Cardiac septum (tissue), 1 donor: ENCODE measurements at places on chromosomes 16 and 17. TPM values are rescaled to one million over a fixed set of nuclear protein-coding genes. Genes with fewer than 3 reads are reported as not detected.

CIBAR2 gene
- not detected for total RNA-seq

LYRM9 gene
- 8.8 TPM for total RNA-seq

TP53TG3B gene
- total RNA-seq = not detected

ZSCAN10 gene
- total RNA-seq = not detected

COG8 gene
- total RNA-seq = 21.6 TPM

CHST5 gene
- 0.11 TPM for total RNA-seq

PLA2G10 gene
- not detected for total RNA-seq

DNA sequence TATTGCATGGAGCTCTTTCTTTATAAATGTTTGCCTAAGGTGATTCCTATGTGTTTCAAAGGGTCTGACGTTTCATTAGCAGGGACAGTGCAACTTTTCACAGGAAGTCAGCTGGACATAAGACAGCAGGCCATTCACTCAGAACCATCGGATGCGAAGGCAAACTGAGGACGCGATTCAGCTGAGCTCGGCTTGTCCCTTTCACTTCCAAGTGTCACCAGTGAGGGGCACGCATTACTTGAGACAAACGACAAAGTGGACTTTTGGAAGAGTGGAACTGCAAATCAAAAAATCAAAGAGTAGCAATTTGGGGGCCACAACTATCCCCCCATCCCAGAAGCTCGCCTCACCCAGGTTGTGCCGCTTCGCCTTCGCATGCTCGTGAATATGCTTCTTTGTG, 14.6 kb downstream of the USP22 start:
- no peak for DNase-seq

- DNase-seq = no peak
Measured at GRCh38 chr17:34163646-34164045, 91.4 kb upstream of the CCL2 start.

DNA sequence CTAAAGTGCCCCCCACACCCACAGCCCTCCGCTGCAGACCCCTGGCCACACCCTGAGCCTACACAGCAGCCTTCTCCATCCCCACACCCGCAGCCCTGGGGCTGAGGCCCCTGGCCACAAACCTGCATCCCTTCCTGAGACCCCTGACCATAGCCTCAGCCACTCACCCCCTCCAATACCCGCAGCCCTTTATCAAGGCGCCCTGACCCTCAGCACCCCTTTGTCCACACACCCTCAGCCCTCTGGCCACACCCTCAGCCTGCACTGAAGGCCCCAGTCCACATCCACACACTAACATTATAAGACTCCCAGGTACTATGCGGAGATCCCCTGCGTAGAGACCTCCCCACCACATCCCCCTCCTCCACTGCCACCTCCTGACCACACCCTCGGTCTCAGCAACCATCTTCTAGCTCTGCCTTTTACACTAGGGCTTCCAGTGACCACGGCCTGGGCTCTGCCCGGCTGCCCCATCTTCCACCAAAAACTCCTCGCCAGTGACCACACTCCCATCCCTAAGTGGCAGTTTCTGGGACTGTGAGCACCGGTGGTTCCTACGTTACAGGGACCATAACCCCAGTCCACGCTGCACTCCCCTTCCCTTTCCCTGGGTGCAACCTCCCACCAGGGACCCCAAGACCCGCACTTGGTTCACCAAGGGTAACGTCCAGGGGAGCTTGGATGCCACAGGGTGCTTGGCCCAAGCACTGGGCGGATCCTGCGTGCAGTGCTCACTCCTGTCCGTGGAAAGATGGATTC, 818 bp downstream of the TPPP3 start:
- DNase-seq = peak; percentile 56

GRCh38 chr16:26050472-26050871, 358.7 kb downstream of the HS3ST4 start:
- DNase-seq = no peak

DNA sequence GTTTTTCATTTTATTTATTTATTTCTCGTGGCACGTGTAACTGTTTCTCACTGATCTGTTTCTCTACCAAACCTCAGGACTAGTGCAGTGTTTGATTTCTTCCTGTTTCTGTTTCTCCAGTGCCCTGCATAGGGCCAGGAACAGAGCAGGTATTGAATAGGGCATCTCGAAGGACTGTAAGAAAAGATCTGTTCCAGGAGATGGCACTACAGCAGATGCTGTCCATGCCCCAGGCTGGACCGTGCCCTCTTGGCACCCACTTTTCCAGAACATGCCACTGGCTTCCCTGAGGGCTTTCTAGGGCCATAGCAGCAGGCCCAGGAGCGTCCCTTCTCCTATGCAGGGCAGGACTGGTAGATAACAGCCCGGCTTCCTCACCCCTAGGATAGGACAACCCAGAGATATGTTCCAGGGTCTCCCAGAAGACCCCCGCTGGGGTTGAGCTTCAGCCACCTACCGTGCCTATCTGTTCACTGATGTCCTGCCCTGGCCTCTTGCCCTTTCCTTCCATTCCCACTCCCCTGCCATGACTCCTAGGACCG, 4.4 kb downstream of the SNX20 start:
- peak; percentile 59 for DNase-seq

- no peak for DNase-seq
Measured at GRCh38 chr17:2883544-2884213, 87.4 kb downstream of the RAP1GAP2 start.

DNA sequence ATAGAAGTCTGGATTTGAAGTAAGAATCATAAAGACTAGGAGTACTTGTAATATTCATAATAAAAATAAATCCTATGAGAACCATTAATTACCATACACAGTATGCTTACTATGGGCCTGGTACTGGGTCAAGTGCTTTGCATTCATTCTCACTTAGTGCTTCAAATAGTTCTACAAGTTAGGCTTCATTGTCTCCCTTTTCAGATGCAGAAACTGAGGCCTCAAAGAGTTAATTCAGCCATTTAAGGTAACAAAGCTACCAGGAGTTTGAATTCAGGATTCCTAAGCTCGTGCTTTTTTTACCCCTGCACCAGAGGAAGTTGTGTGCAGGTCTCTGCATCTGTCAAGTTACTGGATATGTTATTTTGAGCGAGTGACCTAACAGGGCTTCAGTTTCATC, 1098.4 kb upstream of the EEF2KMT start:
- no peak for DNase-seq

DNA sequence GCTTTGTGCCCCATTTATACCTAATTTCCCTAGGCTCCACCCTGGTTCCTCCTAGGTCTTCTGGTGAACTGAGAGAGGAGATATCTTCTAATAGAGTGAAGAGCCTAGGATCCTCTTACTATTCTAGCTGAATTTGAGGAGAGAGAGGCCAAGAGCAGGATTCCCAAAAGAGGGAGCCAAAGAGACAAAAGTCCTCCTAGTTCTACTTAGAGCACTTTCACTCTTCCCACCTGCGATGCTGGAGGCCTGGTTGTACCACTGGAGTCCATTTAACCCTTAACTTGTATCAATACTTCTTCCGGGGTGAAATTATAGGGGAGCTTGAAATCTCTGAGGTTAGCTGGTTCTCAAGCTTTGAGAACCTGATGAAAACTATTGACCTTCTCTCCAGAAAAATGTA, 3.4 kb upstream of the SSH2 start:
- no peak for DNase-seq

GRCh38 chr16:54546521-54546920, 259.9 kb upstream of the IRX3 start:
- no peak for DNase-seq

- no peak for DNase-seq
Measured at GRCh38 chr17:58215685-58216084, 3.4 kb downstream of the MKS1 start.

GRCh38 chr16:87278191-87279093, 38.8 kb downstream of the C16orf95 start:
- no peak for DNase-seq

DNA sequence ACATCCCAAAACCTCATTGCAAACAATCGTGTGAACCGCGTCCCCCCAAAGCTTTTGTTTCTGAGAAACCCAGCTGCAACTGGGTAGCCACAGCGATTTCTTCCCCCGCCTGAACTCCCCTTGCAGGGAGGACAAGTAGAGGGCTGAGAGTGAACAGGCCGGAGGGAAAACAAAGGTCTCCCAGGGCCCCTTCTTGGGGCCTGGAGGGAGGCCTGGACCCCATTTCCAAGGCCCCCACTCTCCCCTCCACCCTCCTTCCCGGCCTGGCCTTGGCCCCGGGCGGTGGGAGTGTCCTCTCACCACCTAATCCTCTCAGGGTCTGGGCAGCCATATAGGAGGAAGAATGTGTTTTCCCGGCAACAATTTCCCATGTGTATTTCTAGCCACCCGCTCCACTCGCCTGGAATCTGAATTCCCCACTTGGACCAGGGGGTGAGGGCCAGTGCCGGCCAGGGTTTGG, 2.6 kb downstream of the GLIS2 start:
- DNase-seq = no peak

DNA sequence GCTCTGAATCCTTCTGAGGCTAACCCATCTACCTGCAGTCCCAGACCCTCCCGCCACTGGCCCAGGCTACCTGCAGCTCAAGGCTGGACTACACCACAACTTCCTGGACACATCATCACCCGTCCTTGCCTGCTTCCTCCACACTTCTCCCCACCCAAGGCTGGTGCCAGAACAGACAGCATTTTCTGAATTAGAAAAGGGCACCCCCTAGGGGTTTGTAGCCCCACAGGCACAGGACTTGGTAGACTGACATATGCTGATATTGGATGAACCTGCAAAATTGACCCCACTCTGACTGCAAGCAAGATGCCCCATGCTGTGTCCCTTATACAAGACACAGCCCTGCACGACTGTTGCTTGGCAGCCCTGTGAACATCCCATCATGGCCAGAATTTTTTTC, 271.5 kb upstream of the C16orf82 start:
- no peak for DNase-seq

GRCh38 chr17:19342611-19343255, 19.8 kb downstream of the B9D1 start:
- peak; percentile 70 for DNase-seq
